ENCODE measurements at places on chromosomes 5 and 9. TPM values are rescaled to one million over a fixed set of nuclear protein-coding genes. Genes with fewer than 3 reads are reported as not detected.

GRCh38 chr9:5718296-5719032, 89.6 kb downstream of the RIC1 start:
- peaks cover 12% of the 10 kb centered on the region for H3K4me1 ChIP-seq
- no peaks in the 10 kb centered on the region for H3K27me3 ChIP-seq
- no peak overlapping the region for H3K27ac ChIP-seq
- peaks cover 16% of the 10 kb centered on the region for H3K36me3 ChIP-seq
- peak; percentile 24 for DNase-seq
- H3K4me3 ChIP-seq = no peak overlapping the region

DNA sequence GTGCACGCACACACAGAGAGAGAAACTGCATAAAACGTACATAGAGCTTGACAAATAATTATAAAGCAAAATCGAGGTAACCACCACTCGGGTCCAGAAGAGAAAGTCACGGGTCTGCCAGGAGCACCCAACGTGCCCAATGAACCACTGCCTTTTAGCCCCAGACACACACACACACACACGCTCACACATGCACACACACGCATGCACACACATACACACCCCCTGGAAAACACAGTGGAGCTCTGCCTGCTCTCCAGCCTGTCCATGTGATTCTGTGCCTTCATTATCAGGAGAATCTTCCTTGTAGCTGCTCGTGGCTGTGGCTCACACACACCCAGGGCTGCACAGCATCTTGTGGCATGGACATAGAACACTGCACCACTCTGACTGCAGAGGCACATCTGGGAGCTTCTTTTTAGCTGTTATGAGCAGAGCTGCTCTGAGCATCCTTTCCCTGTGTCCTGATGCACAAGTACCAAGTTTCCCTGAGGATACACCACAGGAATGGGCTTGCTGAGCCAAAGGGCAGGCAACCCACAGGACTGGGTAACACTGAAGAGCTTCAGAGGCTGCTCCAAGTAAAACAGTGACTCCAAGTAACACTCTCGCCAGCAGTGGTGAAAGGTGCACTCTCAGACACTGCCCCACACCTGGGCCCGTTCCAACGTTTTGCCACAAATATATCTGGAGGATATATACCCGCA, 58.9 kb downstream of the CAMSAP1 start:
- no peak for DNase-seq
- no peak overlapping the region for H3K4me3 ChIP-seq
- H3K27me3 ChIP-seq = no peaks in the 10 kb centered on the region
- peaks cover 7% of the 10 kb centered on the region for H3K4me1 ChIP-seq
- H3K27ac ChIP-seq = no peak overlapping the region

- no peak overlapping the region for H3K27ac ChIP-seq
- no peaks in the 10 kb centered on the region for H3K36me3 ChIP-seq
These were observed 54.8 kb downstream of the FAM114A2 start for GRCh38 chr5:153983885-153984284.

GRCh38 chr5:136066661-136067271, 38.0 kb downstream of the TGFBI start:
- peaks cover 61% of the 10 kb centered on the region for H3K36me3 ChIP-seq
- no peaks in the 10 kb centered on the region for H3K27me3 ChIP-seq
- peak; percentile 77 for DNase-seq
- H3K27ac ChIP-seq = peak overlapping the region; percentile 39
- H3K4me1 ChIP-seq = peaks cover 5% of the 10 kb centered on the region

DNA sequence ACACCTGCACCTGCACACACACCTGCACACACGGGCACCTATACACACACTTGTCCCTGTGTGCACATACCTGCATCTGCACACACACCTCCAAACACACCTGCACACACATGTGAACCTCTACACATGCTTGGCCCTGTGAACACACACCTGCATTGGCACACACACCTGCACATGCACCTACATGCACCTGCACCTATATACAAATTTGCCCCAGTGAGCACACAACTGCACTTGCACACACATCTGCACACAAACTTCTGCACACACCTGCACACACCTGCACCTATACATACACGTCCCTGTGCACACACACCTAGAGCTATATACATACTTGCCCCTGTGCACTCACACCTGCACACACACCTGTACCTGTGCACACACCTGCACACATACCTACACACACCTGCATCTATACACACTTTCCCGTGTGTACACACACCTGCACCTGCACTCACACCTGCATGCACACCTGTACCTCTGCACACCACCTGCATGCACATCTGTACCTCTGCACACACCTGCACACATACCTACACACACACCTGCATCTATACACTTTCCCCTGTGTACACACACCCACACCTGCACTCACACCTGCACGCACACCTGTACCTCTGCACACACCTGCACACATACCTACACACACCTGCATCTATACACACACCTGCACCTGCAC, 21.5 kb upstream of the LPCAT1 start:
- no peak for DNase-seq
- peaks cover 31% of the 10 kb centered on the region for H3K27me3 ChIP-seq
- H3K4me1 ChIP-seq = no peaks in the 10 kb centered on the region

- peaks cover 21% of the 10 kb centered on the region for H3K4me1 ChIP-seq
- peak overlapping the region; percentile 36 for H3K27ac ChIP-seq
- DNase-seq = peak; percentile 79
- H3K36me3 ChIP-seq = no peaks in the 10 kb centered on the region
- H3K4me3 ChIP-seq = no peak overlapping the region
- H3K27me3 ChIP-seq = peaks cover 4% of the 10 kb centered on the region
These were observed 52.3 kb downstream of the RGS3 start for GRCh38 chr9:113515862-113516261.

DNA sequence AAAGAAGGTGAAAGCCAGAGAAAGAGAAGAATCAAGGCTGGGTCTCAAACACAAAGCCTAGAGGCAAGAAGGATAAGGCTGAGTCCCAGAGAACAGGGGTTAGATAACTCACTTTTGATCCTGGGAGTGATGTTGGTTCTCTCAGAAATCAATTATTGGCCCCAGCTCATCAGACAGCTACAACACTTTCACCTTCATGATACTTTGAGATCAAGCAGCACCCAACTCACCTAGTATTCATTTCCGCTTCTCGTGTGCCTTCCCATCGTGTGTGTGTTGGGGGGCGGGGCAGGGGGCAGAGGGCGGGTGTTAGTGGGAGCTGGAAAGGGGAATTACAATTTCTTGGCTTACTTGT, 92.2 kb upstream of the RAD23B start:
- H3K4me3 ChIP-seq = no peak overlapping the region
- no peak overlapping the region for H3K27ac ChIP-seq
- DNase-seq = no peak
- no peaks in the 10 kb centered on the region for H3K36me3 ChIP-seq
- H3K4me1 ChIP-seq = peaks cover 5% of the 10 kb centered on the region

DNA sequence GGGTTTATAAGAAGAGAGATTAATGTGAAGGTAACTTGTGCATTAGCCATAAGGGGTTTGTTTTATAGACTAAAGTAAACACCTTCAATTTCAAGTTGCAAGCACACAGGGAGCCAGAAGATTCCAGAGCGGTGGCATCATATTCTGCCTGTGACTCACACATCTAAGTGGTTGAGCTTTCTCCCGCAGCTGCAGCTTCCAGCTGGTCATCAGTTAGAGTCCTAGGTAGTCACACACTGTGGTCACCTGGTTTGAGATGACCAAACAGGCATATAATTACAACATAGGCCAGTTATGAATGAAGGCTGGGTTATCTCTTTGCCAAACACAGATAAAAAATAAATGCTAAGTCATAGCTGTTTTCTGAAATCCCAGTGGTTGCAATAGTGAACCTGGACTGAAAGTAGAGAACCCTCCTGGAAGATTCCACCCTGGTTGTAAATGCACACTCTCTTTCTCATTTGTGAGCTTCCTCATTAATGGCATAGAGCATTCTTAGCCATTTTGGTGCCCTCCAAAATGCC, 171.3 kb downstream of the GDNF start:
- H3K4me3 ChIP-seq = no peak overlapping the region
- H3K4me1 ChIP-seq = peaks cover 8% of the 10 kb centered on the region
- H3K36me3 ChIP-seq = no peaks in the 10 kb centered on the region
- peak; percentile 100 for DNase-seq
- no peaks in the 10 kb centered on the region for H3K27me3 ChIP-seq

- no peaks in the 10 kb centered on the region for H3K27me3 ChIP-seq
- no peak overlapping the region for H3K4me3 ChIP-seq
- DNase-seq = no peak
These were observed 2068.7 kb downstream of the MAT2B start for GRCh38 chr5:165574100-165574499.

- DNase-seq = peak; percentile 69
- no peaks in the 10 kb centered on the region for H3K27me3 ChIP-seq
- H3K4me1 ChIP-seq = peaks cover 8% of the 10 kb centered on the region
- H3K36me3 ChIP-seq = no peaks in the 10 kb centered on the region
- H3K4me3 ChIP-seq = no peak overlapping the region
These were observed 129.3 kb downstream of the GRIA1 start for GRCh38 chr5:153619771-153620170.

- H3K4me3 ChIP-seq = no peak overlapping the region
- H3K36me3 ChIP-seq = no peaks in the 10 kb centered on the region
- peaks cover 6% of the 10 kb centered on the region for H3K4me1 ChIP-seq
- H3K27me3 ChIP-seq = peaks cover 2% of the 10 kb centered on the region
These were observed 193.3 kb upstream of the SNX2 start for GRCh38 chr5:122581629-122582028.

GRCh38 chr5:73946278-73946677, 320.3 kb downstream of the ARHGEF28 start:
- H3K4me1 ChIP-seq = peaks cover 7% of the 10 kb centered on the region
- H3K36me3 ChIP-seq = no peaks in the 10 kb centered on the region
- H3K4me3 ChIP-seq = no peak overlapping the region
- H3K27me3 ChIP-seq = no peaks in the 10 kb centered on the region
- no peak overlapping the region for H3K27ac ChIP-seq
- DNase-seq = no peak

- peak; percentile 37 for DNase-seq
- H3K36me3 ChIP-seq = no peaks in the 10 kb centered on the region
- H3K27ac ChIP-seq = peak within 1 kb of the TSS; percentile 5
- no peaks in the 10 kb centered on the region for H3K27me3 ChIP-seq
- peak within 1 kb of the TSS; percentile 43 for H3K4me3 ChIP-seq
- H3K4me1 ChIP-seq = peaks cover 13% of the 10 kb centered on the region
These were observed at the start of gene GPR150 for GRCh38 chr5:95620030-95620869. Gene GPR150, plus strand, starts transcription at chr5:95620087. Its CDS starts 189 bp downstream, at chr5:95620276.

GRCh38 chr9:26551971-26552370, 340.6 kb downstream of the CAAP1 start:
- no peaks in the 10 kb centered on the region for H3K27me3 ChIP-seq
- H3K27ac ChIP-seq = no peak overlapping the region
- H3K4me1 ChIP-seq = no peaks in the 10 kb centered on the region
- DNase-seq = no peak

DNA sequence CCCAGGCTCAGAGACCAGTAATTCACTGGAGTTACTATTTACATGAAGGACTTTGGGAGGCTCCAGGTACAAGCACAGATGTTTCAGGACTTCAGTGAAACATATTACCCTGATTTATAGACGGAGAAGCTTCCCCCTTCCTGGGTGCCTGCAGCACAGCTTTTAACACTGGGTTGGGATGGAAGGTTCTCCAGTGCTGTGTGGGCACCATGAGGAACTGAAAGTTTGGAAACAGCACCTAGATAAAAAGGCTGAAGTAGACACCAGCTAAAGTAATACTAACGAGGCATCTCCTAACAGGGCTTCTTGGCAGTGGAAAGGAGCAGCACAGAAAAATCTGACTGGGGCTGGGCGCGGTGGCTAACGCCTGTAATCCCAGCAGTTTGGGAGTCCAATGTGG, 70.7 kb downstream of the GCNT1 start:
- peaks cover 3% of the 10 kb centered on the region for H3K4me1 ChIP-seq
- H3K27me3 ChIP-seq = no peaks in the 10 kb centered on the region
- no peak for DNase-seq
- no peaks in the 10 kb centered on the region for H3K36me3 ChIP-seq

DNA sequence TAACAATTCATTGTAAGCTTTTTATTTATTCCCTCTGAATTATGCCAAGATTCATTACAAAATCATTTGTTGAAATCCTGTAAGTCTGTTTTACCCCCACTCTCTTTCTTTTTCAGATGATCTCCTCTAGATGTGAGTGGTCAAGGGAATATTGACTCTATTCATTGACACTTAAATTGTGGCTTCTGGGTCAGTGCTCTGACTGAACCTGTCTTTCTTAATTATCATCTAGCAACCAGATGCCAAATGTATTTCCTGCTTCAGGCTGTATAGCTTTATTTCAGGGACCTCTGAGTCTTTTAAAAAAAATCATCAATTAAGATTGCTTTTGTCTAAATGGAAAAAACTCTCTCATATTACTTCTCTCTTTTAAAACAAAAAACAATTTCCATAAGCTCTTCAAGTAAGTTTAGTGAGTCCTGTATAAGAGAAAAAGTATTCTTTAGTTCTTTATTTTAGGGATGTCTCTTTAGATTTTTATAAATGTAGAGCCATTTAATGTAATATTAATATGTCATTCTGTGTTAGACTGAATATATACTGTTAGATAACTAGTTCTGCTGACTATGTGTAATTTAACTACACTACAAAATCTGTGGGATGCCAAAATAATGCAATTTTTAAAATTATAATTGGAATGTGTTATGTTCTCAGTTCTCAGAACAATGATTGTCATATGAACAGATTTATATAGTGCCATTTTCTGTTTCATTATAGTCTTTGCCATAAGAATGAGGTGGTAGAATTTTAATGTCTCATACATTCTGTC, 645.8 kb upstream of the EDIL3 start:
- no peaks in the 10 kb centered on the region for H3K36me3 ChIP-seq
- H3K4me1 ChIP-seq = no peaks in the 10 kb centered on the region
- H3K27me3 ChIP-seq = no peaks in the 10 kb centered on the region
- no peak overlapping the region for H3K4me3 ChIP-seq
- DNase-seq = no peak
- H3K27ac ChIP-seq = no peak overlapping the region

GRCh38 chr9:91913986-91914385, 36.0 kb downstream of the ROR2 start:
- no peak for DNase-seq
- no peak overlapping the region for H3K4me3 ChIP-seq

DNA sequence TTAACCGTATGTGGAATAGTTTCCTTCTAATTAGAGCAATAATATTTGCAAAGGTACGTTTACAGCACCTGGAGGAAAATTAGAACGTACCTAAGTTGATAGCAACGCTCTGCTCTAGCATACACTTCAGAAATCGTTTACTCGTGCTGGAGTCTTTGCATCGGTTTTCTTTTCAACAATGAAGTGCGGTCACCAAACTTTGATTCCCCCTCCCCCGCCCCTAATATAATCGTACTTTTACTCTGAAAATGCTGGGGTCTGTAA, 506 bp downstream of the ADAMTS19 start:
- DNase-seq = no peak
- no peak overlapping the region for H3K27ac ChIP-seq
- H3K4me1 ChIP-seq = no peaks in the 10 kb centered on the region

- DNase-seq = no peak
- H3K4me1 ChIP-seq = no peaks in the 10 kb centered on the region
- no peaks in the 10 kb centered on the region for H3K27me3 ChIP-seq
- no peaks in the 10 kb centered on the region for H3K36me3 ChIP-seq
These were observed 4.3 kb upstream of the ZNF510 start for GRCh38 chr9:96782235-96782634.

The FBLL1 gene
- polyA plus RNA-seq = 0.29 TPM

The FIBCD1 gene
- polyA plus RNA-seq = 12.2 TPM

The FGD3 gene
- not detected for polyA plus RNA-seq

The TNC gene
- polyA plus RNA-seq = 236 TPM

Data from IMR-90 (cell line).